ENCODE measurements at places on chromosomes 11 and 22. TPM values are rescaled to one million over a fixed set of nuclear protein-coding genes. Genes with fewer than 3 reads are reported as not detected.

DNA sequence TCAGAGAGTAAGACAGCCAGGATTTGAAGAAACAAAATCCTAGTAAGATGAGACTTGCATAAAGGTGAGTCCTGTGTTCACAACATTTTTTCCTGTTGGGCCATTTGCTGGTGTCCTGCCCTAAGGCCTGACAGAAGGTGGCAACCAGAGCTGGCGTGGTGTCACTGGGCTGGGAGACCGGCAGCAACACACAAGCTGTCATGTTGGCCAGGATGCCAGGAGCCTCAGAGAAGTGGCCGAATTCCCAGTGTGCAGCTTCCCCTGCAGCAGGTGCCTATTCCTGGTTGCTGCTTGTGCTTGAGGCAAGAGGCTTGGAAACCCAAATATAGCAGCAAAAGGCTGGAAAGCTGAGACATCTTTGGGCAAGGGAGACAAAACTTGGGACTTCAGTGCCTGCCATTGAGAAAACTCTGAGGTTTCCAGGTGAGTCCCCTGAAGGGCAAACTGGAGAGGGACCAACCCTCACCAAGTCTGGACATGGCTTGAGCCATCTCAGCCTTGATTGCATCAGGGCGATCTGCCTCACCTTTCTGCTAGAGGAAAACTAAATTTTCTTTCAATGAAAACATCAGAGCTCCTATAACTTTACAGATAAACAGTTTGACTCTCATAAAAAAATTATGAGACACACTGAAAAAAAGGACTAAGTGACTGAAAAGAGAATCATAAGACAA lies 25.9 kb downstream of the ALG12 start:
- no peak for DNase-seq

- no peak for DNase-seq
Observed at GRCh38 chr11:134380785-134381184, 31.3 kb downstream of the B3GAT1 start.

DNA sequence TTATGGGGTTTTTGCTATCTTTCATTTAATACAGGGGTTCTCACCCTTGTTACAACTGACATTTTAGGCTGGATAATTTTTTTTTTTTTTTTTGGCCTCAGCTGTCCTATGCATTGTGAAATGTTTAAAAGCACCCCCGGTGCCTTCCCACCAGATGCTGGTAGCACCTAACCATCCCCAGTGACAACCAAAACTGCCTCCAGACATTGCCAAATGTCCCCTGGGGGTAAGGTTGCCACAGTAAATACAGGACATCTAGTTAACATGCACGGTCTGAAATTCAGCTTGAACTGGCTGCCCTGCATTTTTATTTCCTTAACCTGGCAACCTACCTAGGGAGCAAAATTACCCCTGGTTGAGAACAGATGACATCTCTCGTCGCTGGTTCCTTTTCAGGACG lies 72.4 kb downstream of the CYTH4 start:
- no peak for DNase-seq

The MYBPC3 gene
- polyA plus RNA-seq, result not detected

DNA sequence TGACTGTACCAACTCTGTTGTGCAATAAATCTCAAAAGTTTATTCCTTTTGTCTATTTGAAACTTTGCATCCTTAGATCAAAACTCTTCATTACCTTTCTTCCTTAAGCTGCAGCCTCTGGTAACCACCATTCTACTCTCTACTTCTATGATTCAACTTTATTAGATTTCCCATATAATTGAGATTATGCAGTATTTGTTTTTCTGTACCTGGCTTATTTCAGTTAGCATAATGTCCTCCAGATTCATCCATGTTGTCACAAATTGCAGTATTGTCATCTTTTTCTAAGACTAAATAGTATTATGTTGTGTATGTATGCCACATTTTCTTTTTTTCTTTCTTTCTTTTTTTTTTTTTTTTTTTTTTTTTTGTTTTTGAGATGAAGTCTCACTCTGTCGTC lies 1176.3 kb upstream of the TENM4 start:
- no peak for DNase-seq

DNA sequence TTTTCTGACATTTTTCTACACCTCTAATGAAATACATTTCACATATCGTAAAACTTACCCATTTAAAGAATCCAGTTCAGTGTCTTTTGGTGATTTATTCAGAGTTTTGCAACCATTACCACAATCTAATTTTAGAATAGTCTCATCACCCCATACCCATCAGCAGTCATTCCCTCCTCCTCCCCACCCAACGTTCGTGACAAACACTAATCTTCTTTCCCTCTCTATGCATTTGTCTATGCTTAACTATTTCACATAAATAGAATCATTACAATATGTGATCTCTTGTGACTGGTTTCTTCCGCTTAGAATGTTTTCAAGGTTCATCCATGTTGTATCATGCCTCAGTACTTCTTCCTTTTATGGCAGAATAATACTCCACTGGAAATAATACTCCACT lies 9.5 kb downstream of the TTC28 start:
- DNase-seq, result no peak

- DNase-seq, result no peak
Observed at GRCh38 chr11:74971424-74971823, 17.3 kb upstream of the NEU3 start.

- DNase-seq, result no peak
Observed at GRCh38 chr11:113529606-113530005, 54.4 kb upstream of the DRD2 start.

The PAX6 gene
- not detected for polyA plus RNA-seq

DNA sequence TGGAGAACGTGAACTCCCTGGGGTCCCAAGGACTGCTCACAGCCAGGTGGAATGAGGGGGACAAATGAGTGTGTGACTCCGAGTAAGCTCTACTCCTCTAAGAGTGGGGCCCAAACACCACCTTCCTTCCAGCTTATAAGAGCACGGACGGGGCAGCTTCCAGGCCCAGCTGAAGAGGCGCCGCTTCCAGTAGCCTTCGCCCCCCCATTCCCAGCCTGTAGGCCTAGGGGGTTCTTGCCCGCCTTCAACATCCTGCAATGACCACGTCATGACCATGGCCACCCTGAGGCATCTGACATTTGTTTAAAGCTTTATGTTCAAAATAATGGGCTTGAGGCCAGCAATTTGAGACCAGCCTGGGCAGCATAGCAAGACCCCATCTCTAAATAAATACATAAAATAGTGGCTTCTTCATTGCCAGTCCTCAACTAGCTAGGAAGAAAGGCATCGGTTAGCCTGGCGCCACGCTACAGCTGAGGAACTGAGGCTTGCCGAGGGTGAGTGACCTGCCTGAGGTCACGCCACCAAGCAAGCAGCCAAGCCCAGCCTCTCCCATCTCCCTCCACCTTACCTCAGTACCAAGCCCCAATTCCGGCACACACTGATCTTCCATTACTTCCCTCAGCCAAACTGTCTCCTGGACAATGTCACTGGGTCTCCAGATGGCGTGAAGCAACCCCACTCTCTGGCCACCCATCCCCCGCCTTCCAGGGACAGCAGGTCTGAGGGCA lies 7.8 kb upstream of the TNFRSF13C start:
- no peak for DNase-seq

DNA sequence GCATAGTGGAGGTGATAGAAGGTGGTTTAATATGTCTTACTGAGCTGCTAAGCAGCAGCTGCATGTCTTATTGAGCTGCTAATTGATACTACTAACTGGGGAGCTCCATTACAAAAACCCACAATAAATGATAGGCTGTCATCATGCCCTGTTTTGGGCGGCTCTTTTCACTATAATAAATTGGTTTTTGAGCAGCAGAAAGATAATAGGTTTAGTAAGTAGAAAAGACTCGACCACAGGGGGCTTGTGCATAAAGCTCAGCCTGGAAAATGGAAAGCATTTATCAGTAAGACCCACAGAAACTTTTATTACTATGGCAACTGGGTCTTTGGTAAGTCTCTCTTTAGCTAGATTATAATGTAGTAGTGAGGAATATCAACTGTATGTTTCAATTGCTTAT lies 117.6 kb downstream of the LDLRAD3 start:
- DNase-seq, result no peak

- DNase-seq, result no peak
Observed at GRCh38 chr22:32992821-32993220, 65.4 kb downstream of the SYN3 start.

- no peak for DNase-seq
Observed at GRCh38 chr22:22099194-22099486, 116.6 kb upstream of the TOP3B start.

The EHD1 gene
- 67.9 TPM for polyA plus RNA-seq

The HMOX1 gene
- 49.6 TPM for polyA plus RNA-seq

DNA sequence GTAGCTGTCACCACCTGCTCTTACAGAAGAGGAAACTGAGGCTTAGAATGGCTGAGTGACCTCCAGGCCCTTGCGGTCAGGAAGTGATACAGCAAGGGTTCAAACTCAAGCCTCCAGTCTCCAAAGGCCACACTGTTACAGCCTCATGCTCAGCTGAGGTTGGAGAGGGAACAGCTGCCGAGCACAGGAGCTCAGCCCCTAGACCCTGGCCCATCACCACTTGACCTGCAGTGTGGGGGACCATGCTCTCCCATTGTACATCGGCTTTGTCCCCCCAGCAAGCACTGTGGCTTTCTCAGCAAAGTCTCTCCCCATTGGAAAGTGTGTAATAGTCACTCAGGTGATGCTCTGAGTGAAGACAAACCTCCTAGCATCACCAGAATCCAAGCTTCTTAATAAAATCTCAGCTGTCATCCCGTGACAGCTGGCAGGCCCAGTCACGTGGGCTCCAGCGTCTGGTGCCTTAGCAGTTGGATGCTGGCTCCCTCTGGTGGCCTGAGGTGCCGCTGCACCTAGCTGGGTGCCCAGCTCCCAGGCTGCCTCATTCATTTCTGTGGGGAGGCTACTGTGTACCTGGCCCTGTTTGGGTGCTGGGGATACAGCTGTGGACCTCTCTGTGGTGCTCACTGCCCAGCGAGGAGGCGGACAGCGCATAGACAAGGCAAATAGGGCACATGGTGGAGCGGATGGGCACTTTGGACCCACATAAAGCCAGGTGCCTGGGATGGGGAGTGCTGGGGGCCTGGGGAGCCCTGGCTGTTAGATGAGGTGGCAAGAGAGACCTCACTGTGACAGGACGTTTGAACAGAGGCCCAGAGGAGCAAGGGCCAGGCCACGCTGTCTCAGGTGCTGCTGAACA lies 19.1 kb upstream of the MYRF start:
- peak; percentile 80 for DNase-seq

- DNase-seq, result no peak
Observed at GRCh38 chr22:27554841-27555456, 246.6 kb downstream of the MN1 start.

- no peak for DNase-seq
Observed at GRCh38 chr11:124108156-124108555, 7.1 kb upstream of the VWA5A start.

DNA sequence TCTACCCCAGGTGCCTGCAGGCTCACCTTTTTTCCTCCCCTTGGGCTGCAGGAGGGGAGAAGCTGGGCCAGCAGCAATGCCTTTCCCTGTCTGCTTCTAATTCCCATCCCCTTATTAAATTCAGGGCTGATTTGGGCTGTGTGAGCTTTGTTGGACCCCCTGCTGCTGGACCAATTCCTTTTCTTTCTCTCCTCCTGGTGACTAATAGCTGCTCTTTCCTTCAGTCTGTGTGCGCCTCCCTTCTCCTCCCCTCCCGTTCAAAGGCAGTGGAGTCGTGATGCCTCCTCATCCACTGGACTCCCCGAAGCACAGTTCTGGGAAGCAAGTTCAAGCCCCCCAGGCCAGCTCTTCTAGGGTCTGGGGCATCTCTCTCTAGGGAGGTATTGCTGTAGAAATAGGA lies 567.9 kb upstream of the CADM1 start:
- DNase-seq, result no peak

- no peak for DNase-seq
Observed at GRCh38 chr11:8386134-8386864, 122.6 kb upstream of the LMO1 start.

- DNase-seq, result no peak
Observed at GRCh38 chr11:120172054-120172911, 34.4 kb upstream of the TRIM29 start.

The KCNJ1 gene
- polyA plus RNA-seq, result 89.0 TPM

- DNase-seq, result no peak
Observed at GRCh38 chr11:82082976-82083375, 650.7 kb downstream of the FAM181B start.

DNA sequence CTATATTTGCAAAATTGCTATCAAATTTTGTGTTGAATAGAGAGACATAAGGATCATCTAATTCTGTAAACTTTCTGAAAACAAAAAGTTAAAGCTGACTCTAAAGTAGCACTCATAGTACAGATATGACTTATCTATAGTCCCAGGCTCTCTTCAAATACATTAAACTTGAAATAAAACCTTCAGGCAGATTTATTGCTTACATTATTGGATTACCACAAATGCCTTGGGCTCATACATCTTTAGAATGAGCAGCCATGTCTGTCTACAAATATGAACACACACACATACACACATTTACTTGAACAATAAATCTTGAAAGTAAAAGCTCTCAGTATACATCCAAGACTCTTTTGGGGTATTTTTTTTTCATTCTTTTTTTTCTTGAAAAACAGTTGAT lies 207.9 kb downstream of the LUZP2 start:
- no peak for DNase-seq
